ENCODE measurements at places on chromosomes 7 and 10.

GRCh38 chr10:113643183-113643582 is 20.7 kb downstream of the NRAP start:
- DNase-seq: no peak

DNA sequence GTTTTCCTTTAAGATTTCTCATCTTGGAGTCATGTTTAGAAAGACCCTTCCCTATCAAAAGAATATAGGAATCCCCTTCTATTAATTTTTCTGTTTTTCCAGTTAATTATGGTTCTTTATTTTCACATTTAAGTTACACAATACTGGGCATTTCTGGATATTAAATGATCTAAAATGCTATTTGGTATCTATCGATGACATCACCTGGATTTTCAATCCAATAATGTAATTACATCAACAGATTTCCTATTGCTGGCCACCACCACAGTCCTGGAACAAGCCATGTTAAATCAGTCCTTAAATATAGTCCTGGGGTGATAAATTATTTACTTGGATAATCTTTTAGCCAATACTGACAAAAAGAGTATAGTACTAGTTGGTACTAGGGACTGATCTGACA is 48.0 kb downstream of the PUS7 start:
- DNase-seq: no peak

DNA sequence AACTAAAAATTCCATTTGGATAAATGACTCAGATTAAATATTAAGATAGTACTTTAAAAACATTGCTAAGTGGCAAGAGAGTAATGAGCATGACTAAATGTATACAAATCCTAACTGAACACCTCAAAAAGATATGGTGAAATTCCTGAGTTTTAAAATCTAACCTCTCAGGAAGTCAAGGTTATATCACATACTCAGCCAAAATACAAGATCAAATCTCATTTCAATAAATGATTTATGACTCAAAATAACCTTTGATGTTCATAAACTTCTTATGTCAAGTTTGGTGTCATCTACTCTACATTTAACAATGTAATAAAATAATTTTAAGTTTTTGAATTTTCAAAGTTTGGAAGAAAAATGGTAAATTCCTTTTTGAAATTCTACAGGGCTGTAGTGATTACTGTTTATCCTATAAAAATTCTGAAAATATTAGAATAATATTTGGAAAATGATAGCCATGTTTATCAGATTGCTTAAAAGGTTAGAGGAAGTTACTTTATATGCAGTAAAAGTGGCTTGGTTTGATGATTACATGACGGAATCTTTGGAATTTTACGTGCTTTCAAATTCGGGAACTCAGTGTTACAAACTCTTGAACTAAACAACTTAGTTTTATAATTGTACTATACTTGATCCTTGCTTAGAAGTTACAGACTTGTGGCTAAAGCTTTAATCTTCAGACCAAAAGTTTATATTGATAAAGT is 43.7 kb downstream of the ASZ1 start:
- DNase-seq: no peak

GRCh38 chr7:76286842-76287403 is 15.6 kb upstream of the HSPB1 start:
- no peak for DNase-seq

DNA sequence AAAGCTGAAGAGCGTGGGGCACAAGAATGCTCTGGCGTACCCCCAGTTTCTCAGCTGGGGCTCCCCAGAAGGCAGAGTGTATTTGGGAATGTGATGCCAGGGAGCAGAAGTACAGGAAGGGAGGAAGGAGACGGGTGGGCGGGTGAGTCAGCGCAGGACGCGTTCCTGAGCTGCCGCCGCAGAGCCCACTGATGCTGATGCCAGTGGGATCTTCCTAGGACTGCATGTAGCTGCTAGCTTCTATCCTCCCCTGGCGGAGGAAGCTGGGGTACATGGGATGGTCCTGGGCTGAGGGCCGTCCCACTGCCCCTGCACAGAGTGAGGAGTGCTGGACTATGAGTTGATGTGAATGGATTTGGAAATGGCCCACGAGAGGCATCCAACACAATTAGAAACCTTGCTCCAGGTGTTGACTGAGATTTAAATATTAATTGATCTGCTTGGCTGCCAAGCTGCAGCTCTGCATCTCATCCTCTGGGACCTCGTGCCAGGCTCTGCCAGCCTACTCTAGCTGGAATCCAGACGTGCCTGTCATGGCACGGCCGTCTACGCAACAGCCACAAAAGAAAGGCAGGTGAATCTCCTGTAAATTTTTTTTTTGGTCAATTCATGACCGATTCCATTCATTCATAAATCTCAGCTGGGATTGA is 66.2 kb upstream of the RHEB start:
- DNase-seq: no peak

DNA sequence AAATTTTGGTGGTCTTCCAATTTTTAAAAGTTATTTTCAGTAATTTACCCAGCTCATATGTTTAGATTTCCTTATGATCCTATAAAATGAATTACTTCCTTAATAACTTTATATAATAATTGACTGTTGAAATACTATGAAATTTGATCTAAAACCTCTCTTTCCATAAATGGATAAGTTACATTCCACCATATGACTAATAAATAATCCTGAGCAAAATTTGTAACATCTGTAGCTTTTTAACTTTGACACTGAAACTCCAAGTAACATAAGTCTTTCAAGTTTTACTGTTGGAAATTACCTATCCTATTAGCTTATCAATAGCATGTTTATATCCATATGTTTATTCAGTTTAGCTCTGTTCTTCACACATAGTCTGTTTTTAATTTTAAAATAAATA is 85.3 kb downstream of the HECTD2 start:
- no peak for DNase-seq

GRCh38 chr7:45104844-45105587 is 6.5 kb downstream of the TBRG4 start:
- DNase-seq: no peak

GRCh38 chr7:42494199-42494710 is 257.2 kb upstream of the GLI3 start:
- no peak for DNase-seq

- DNase-seq: no peak
Observed at GRCh38 chr10:43623351-43623750, 17.1 kb downstream of the ZNF485 start.

GRCh38 chr7:1401011-1401410 is 58.3 kb downstream of the MICALL2 start:
- no peak for DNase-seq

GRCh38 chr10:4763960-4764428 is 62.0 kb upstream of the AKR1E2 start:
- DNase-seq: no peak

- DNase-seq: no peak
Observed at GRCh38 chr10:60123172-60123571, 216.8 kb upstream of the CCDC6 start.

- no peak for DNase-seq
Observed at GRCh38 chr10:44576702-44577191, 191.8 kb upstream of the CXCL12 start.

- DNase-seq: no peak
Observed at GRCh38 chr10:110172155-110172554, 35.2 kb upstream of the MXI1 start.

GRCh38 chr7:46390042-46390441 is 469.0 kb upstream of the IGFBP3 start:
- DNase-seq: no peak

- DNase-seq: no peak
Observed at GRCh38 chr10:456486-456885, 233.0 kb downstream of the DIP2C start.

DNA sequence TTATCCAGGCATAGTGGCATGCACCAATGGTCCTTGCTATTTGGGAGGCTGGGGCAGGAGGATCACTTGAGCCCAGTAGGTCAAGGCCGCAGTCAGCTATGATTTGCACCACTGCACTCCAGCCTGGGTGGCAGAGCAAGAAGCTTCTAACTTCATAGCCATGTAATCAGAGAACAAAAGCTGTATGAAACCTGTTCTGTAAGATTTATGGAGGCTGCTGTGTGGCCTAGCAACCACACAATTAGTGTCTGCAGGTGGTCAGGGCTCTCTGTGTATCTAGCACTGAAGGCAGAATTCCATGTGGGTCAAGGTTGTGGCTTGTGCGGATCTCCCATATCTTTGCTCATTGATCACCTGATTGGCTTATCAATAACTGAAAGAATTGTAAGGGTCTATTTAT is 221.5 kb upstream of the FOXK1 start:
- DNase-seq: no peak

GRCh38 chr7:141167381-141167964 is 93.6 kb downstream of the TMEM178B start:
- no peak for DNase-seq

GRCh38 chr10:106181501-106181900 is 983.0 kb downstream of the SORCS1 start:
- DNase-seq: no peak

DNA sequence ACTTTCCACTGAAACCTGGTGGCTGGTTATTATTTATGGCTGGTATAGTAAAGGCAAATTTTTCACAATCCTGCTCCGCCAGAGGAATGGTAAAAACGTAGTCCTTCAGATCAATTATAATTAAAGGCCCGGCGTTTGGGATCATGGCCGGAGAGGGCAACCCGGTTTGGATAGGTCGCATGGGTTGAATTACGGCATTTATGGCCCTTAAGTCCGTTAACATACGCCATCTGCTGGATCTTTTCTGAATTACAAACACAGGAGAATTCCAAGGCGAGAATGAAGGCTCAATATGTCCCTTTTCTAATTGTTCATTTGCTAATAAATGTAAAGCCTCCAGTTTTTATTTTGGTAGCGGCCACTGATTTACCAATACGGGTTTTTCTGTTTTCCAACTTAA is 11.3 kb upstream of the TAS2R3 start:
- no peak for DNase-seq

DNA sequence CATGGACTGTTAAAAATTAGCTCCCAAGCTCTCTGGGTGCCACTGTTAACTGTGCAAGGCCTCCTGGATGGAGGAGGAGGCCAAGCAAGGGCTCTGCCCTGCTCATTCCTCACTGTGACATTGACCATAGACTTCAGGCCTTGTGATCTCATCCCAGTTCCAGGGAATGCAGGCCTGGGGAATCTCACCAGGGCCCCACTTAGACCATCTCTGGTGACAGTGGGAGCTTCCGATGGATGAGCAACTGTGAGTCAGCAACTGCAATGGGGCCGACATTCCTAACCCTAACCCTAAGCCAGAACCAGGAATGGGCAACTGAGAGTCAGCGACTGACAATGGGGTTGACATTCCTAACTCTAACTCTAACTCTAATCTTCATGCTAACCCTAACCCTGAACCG is 50.4 kb upstream of the MSMB start:
- DNase-seq: no peak

- no peak for DNase-seq
Observed at GRCh38 chr10:31604096-31604495, 285.1 kb downstream of the ZEB1 start.

- no peak for DNase-seq
Observed at GRCh38 chr10:124242365-124242764, 149.0 kb upstream of the CHST15 start.

DNA sequence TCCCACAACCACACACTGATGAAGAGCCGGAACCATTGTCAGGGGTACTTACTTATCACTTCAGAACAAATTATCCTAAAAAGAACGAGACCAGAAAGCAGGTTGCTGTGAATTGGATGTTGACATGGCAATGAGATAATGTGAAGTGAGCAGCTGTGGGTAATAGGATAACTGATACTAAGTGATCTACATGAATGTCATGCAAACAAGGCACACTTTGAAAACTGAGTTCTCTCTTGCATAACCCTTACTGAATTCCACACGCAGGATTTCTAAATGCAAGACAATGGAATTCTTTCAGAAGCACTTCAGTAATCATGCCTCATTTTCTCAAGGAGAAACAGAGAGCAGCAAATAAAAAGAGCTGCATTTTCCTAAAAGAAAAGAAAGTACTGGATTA is 242.5 kb upstream of the TMEM229A start:
- DNase-seq: no peak

GRCh38 chr10:109430799-109431198 is 492.5 kb downstream of the XPNPEP1 start:
- no peak for DNase-seq

GRCh38 chr10:84138478-84139125 is 707 bp upstream of the GHITM start:
- DNase-seq: no peak

GRCh38 chr10:43888586-43888985 is 239.9 kb upstream of the ZNF32 start:
- no peak for DNase-seq

DNA sequence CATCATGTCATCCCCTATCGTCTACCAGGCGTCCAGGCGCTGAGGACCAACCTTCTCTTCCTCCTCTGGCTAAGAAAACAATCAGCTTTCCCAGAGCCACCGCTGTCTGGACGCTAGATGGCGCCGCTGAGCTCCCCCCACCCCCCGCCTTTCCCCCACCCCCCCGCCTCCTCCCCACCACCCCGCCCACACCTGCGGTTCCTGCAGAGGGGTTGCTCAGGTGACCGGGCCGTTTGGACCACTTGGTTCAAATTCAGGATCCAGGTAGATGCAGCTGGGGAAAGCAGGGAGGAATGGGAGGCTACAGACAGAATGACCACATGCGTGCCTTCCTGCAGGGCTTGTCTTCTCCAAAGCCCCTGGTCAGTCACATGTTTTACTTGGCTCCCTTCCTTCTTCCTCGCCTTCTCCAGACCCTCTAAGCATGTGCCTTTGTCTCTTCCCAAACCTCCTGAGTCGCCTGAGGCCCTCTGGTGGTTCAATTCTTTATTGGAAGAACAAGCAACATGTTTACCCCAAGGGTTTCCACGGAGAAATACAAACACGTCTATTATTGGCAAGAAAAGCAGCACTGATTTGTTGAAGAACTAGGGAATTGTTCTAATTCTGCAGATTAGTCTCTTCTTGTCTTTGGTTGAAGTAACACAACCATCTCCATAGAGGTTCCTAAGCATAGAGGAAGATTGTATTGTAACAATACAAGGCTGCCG is 24.7 kb downstream of the AOC1 start:
- DNase-seq: no peak

DNA sequence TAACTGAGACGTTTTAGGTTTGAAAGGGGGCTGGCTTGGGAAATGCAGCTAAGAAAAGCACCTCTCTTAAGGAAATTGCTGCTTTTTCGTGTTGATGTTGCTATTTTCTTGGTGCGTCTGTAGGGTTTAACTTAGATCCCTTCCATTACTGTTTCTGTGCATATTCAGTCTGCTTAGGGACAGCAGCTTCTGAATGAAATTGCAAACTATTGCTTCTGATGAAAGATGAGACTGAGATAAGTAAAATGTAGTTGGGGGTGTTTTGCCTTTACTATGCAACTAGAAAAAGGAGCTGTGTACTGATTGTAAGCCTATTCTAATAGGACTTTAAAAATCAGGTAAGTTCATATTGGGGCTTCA is 772 bp downstream of the HDAC9 start:
- no peak for DNase-seq

- DNase-seq: no peak
Observed at GRCh38 chr7:47924266-47924665, 24.0 kb downstream of the PKD1L1 start.

GRCh38 chr10:77042706-77043419 is 594.7 kb downstream of the KCNMA1 start:
- DNase-seq: no peak

- no peak for DNase-seq
Observed at GRCh38 chr10:14131261-14131960, 199.3 kb downstream of the FRMD4A start.

- no peak for DNase-seq
Observed at GRCh38 chr7:18577096-18577771, 81.7 kb downstream of the HDAC9 start.
